Activated CD4-positive, CD25-positive, alpha-beta regulatory T cell (primary cell): ENCODE measurements at places on chromosomes 7 and 10.

DNA sequence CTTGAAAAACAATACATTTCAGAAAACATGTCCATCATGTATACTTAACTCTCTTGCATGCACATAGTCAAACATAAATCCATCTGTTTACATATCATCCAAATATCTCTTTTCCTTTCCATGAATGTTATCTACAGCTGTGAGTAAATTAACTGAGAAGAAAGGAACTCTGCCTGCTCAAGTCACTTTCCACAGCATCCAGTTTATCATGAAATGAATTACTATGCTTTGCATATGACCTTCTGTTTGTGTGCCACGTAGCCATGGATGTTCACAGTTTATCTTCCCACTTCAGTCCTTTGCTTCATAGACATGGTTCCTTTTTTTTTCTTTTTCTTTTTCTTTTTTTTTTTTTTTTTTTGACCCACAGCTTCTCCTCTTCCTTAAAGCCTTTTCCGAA is 39.6 kb downstream of the BZW2 start:
- no peak for DNase-seq

- DNase-seq: no peak
Observed at GRCh38 chr7:44309271-44310091, 15.9 kb downstream of the CAMK2B start.

DNA sequence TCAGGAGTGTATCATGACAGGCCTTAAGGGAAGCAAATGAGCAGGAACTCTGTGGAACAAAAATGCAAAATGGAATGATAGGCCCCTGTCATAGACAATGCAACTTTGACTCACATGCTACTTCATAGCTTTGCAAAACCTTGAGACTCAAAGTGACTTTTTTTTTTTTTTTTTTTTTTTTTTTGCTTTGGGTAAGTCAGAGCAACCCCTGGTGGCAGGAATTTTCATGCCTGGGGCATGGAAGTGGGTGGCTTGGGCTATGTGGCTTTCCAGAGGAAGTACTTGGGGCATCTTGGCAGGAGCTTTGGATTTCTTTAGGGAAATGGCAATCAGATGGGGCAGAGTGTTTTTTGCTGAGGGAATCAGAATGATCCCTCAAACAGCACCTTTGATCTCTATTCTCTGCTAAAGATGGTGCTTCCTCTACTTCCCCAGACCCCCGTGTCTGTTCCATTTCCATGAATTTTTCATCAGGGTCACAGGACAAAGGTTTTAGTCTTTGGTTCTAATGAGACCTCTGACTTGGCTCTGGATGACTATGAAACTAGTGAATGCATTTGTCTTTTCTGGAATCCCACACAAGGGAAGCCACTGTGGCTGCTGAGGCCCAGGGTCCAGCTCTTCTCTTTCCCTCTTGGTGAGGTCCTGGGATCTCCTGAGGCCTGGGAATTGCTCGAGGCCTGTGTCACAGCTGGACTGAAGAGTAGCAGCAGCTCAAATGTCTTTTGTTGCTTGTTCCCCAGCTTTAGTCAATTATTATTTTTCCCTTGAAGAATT is 62.8 kb downstream of the TACC2 start:
- no peak for DNase-seq

- DNase-seq: no peak
Observed at GRCh38 chr7:2023877-2024566, 208.7 kb downstream of the MAD1L1 start.

- no peak for DNase-seq
Observed at GRCh38 chr7:71229699-71230098, 97.8 kb downstream of the GALNT17 start.
